Foreskin keratinocyte (primary cell): ENCODE measurements at places on chromosomes 6 and 20.

DNA sequence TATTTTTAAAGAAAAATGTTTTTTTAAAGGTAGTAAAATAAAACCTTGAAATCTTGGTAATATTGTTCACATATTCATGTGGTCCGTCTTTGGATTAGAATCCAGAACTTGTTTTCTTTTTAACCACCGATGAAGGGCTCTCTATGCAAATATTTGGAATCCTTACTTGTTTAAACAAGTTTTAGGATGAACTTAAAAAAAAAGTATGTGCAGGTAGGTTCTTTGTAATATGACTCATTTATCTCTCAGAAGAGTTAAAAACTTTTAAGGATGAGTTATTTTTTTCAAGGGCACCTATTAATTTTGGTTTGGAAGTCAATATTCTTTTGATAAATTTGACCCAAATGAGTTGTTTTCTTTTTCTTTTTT is 8.9 kb downstream of the DSP start:
- no peak for DNase-seq

DNA sequence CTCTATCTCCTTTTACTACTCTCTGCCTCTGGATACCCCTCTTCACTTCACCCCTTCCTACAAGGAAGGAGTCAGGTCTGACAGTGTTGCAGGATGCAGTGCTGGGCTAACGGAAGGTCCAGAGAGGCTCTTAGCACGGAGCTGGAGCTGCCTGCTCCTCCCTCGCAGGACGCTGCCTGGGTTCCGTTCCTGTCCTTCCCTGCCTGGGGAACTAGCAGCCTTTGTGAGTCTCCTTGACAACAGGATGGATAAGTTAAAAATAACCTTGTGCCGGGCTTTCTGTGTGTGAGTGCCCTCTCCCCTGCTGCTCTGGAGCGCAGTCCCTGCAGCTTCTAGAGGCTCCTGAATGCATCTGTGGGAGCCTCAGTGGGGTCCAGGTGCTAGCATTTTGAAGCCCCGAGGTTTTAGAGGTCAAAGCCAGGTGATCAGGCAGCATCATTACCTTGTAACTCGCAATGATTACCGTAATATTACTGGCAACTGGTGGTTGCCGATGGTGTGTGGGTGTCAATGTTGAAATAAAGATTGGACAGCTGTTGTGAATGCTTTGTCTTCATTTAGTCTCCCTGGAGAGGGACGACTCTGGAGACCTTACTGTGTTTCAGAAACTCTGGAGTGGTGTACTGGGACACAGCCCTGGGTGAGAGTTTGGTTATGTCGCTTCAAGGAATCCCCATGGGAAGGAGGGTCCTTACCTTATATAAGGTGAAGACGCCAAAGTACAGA is 44.4 kb downstream of the CDS2 start:
- no peak for DNase-seq

- DNase-seq, result no peak
These were observed 442.6 kb upstream of the PTCHD4 start for GRCh38 chr6:48553467-48554189.

DNA sequence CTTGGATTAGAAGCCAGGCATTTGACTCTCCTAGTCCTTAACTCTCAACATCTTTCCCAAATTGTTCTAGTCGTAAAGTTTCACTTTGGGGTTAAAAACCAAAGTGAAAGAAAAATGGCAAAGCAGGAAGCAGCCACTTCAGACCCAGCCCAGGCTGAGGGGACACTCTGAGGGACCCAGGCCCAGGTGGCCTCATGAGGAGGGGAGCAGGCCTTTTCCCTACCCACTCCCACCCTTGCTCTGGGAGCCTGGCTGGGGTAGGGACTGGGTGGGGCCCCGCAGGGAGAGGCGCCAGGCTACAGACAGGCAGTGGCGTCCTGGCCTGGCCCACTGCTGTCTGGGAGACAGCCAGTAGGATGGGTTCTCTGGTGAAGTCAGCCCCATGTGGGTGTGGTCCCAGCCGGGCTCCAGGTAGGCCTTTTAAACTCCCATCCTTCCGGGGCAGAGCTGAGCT is 68.7 kb upstream of the MYL9 start:
- DNase-seq, result peak; percentile 59

DNA sequence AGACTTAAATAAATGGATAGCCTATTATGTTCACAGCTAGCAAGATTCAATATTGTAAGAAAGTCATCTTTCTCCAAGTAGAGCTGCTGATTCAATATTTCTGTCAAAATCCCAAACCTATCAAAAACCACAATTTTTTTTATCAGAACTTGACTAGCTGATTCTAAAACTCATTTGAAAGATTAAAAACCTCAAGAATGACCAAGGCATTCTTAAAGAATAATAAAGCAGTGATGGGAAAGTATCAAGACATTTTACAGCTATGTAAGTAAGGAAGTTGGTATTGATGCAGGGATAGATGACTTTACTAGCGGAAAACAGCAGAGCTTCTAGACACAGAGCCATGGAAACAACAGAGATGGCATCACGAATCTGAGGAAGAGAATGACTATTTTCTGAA is 64.7 kb downstream of the SAMD3 start:
- no peak for DNase-seq

- DNase-seq, result no peak
These were observed 15.2 kb upstream of the NOP56 start for GRCh38 chr20:2637246-2637645.

- no peak for DNase-seq
These were observed 10.2 kb downstream of the PLCB4 start for GRCh38 chr20:9078826-9079731.

DNA sequence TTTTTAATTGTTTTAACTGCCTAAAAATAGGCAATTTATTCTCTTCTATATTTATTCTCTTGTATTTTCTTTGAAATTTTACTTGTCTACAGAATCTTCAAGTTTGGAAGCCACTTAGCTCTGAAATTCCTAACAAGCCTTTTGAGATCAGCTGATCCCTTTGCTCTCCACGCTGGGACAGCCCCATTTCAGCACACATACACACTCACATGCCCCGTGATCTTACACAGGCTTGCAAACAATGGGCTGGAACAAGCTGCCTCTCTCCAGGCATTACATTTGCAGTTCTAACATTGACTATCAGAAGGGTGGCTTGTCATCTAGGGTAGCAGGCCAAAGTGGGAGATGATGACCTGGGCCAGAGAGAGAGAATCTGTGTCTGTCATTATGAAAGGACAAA is 62.1 kb upstream of the RAB32 start:
- no peak for DNase-seq

GRCh38 chr20:60085551-60086132 is 127.4 kb downstream of the CDH26 start:
- no peak for DNase-seq

- no peak for DNase-seq
These were observed 116.6 kb downstream of the ZFAND3 start for GRCh38 chr6:37936150-37936549.
